ENCODE measurements at places on chromosomes 6 and 20. TPM values are rescaled to one million over a fixed set of nuclear protein-coding genes. Genes with fewer than 3 reads are reported as not detected.

Gene MAN1A1
- 179 TPM for total RNA-seq

Gene DSN1
- total RNA-seq: 24.7 TPM

Gene DZANK1
- 0.70 TPM for total RNA-seq

Gene ELOVL4
- 0.51 TPM for total RNA-seq

Gene GTSF1L
- total RNA-seq: not detected

Gene MUCL3
- total RNA-seq: not detected

Gene NMBR
- not detected for total RNA-seq

Gene RAMACL
- total RNA-seq: 6.6 TPM

Gene OR2H1
- not detected for total RNA-seq

Gene FBXL4
- 15.5 TPM for total RNA-seq

Gene E2F1
- total RNA-seq: 11.2 TPM

Gene SLC2A4RG
- 24.1 TPM for total RNA-seq

Gene ANKRD66
- not detected for total RNA-seq

Gene CABLES2
- total RNA-seq: 0.85 TPM

Gene VGLL2
- total RNA-seq: not detected

Gene OSER1
- 39.6 TPM for total RNA-seq

Gene FAM83B
- total RNA-seq: not detected

Gene NKX2-2
- total RNA-seq: not detected

Gene KIAA1755
- total RNA-seq: 0.05 TPM
